ENCODE measurements at places on chromosomes 7 and 10.

- no peak for DNase-seq
- no peak overlapping the region for H3K27ac ChIP-seq
- H3K4me1 ChIP-seq: peaks cover 29% of the 10 kb centered on the region
- H3K36me3 ChIP-seq: peaks cover 2% of the 10 kb centered on the region
Measured at GRCh38 chr7:132653366-132653930, 77.2 kb upstream of the PLXNA4 start.

DNA sequence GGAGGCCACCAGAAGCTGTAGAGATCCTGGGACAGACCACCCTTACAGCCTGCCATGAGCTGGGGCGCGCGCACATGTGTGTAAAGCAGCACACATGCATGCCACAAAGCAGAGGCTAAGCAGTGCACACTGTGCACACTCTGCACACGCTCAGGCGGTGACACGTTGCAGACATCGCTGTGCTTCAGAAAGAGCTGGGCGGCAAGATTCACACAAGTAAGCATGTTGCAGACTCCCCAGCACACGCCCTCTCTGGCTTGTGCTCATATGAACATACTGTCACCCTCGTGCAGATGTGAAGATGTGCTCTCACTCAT, 478.9 kb downstream of the DNAJB6 start:
- H3K36me3 ChIP-seq: no peaks in the 10 kb centered on the region
- no peak overlapping the region for H3K27ac ChIP-seq
- H3K27me3 ChIP-seq: no peaks in the 10 kb centered on the region
- no peaks in the 10 kb centered on the region for H3K4me1 ChIP-seq
- H3K4me3 ChIP-seq: no peak overlapping the region

- H3K4me3 ChIP-seq: no peak overlapping the region
- H3K4me1 ChIP-seq: no peaks in the 10 kb centered on the region
- H3K27me3 ChIP-seq: no peaks in the 10 kb centered on the region
- no peaks in the 10 kb centered on the region for H3K36me3 ChIP-seq
- no peak for DNase-seq
Measured at GRCh38 chr7:98641646-98642500, 24.8 kb downstream of the NPTX2 start.

GRCh38 chr7:108328174-108328651, 128.0 kb downstream of the NRCAM start:
- H3K4me1 ChIP-seq: peaks cover 5% of the 10 kb centered on the region
- H3K36me3 ChIP-seq: no peaks in the 10 kb centered on the region
- no peak overlapping the region for H3K27ac ChIP-seq
- DNase-seq: no peak
- no peak overlapping the region for H3K4me3 ChIP-seq
- peaks cover 9% of the 10 kb centered on the region for H3K27me3 ChIP-seq

DNA sequence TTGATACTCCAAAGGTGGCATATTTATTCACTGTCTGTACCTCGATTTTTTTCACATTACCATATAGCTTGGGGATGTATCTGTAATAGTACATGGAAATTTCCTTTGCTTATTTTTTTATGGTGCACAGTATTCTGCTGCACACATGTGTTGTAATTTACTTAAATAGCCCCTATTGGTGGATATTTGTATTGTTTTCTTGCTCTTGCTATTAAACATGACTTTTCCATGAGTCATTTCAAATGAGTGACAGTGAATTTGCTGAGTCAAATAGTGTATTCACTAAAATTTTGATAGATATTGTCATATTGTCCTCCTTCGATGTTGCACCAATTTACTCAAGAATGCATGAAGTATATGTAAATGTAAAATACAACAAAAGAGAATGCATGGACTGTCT, 122.7 kb upstream of the STEAP4 start:
- H3K4me3 ChIP-seq: no peak overlapping the region
- no peaks in the 10 kb centered on the region for H3K4me1 ChIP-seq
- no peaks in the 10 kb centered on the region for H3K36me3 ChIP-seq
- no peak overlapping the region for H3K27ac ChIP-seq
- H3K27me3 ChIP-seq: no peaks in the 10 kb centered on the region

Data from T-helper 2 cell treated with Interferon-gamma antibody and Interleukin-4, amounts not matched to agents 5 μg/mL and 100 μg/mL, for 36 hours (primary cell).